ENCODE measurements at places on chromosomes 7 and 10.

GRCh38 chr7:101817471-101818286 is at the start of gene CUX1:
Gene CUX1 (plus strand): TSS chr7:101817626. CDS start chr7:101817640, 14 bp downstream.
- no peak for DNase-seq

- DNase-seq, result no peak
Observed at GRCh38 chr7:101114492-101114891, 12.4 kb upstream of the SERPINE1 start.

- no peak for DNase-seq
Observed at GRCh38 chr7:125651823-125652528, 722.4 kb upstream of the POT1 start.

GRCh38 chr7:135710417-135711138 is 17.4 kb downstream of the SLC13A4 start:
- DNase-seq, result no peak

GRCh38 chr7:147971606-147972110 is 618.9 kb upstream of the C7orf33 start:
- no peak for DNase-seq

- DNase-seq, result no peak
Observed at GRCh38 chr7:35593899-35594298, 101.0 kb downstream of the HERPUD2 start.

- DNase-seq, result peak; percentile 64
Observed at GRCh38 chr10:4947635-4948596, 15.3 kb upstream of the AKR1C1 start.

GRCh38 chr10:88211230-88211629 is 347.8 kb downstream of the PTEN start:
- DNase-seq, result no peak

DNA sequence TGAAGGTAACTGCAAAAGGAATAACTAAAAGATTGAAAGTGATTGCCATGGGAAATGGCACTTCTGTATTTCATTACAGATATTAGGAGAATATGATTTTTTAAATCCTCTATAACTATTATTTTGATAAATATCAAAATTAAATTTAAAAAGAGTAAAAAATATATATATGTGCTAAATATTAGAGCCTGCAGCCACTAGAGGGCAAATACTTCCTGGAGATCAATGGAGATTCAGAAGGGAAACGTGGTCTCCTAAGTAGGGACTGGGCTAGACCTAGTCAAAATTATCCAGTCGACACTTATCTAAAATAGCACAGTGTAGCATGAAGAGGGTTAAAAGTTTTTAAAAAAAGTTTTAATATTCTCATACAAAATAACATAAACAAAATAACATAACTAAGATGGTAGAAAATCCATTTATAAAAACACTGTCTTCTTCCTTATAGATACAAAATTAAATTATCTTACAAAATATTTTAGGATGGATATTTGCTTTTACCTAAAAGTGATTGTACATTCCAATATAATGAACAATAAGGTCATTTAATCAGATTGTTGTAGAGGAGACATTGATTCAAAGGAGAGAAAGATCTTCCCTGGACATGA is 434.3 kb downstream of the MDFIC start:
- no peak for DNase-seq

DNA sequence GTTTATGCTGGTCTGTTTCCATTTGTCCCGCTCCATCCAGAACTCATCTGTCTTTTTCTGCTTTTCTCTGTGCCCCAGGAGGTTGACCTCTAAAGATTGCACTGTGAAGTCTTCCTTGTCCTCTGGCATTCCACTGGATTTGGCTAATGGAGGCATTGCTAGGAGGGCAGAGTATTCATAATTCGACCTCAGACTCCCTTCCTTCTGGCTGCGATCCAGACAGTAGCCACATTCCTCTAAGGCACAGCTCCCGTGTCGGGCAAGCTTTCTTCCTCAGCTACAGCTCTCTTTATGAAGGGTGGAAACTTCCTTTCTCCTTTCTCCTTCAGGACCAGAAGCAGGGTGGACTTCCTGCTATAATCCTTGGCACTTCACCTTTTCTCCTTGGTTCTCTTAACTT is 175.9 kb downstream of the BAMBI start:
- DNase-seq, result no peak

GRCh38 chr7:29239638-29240037 is 45.1 kb downstream of the CHN2 start:
- no peak for DNase-seq

GRCh38 chr7:34104992-34105391 is 199.7 kb downstream of the BMPER start:
- no peak for DNase-seq

- DNase-seq, result no peak
Observed at GRCh38 chr7:148747274-148747673, 48.6 kb downstream of the CUL1 start.

- DNase-seq, result no peak
Observed at GRCh38 chr10:28774051-28774995, 97.0 kb downstream of the BAMBI start.

DNA sequence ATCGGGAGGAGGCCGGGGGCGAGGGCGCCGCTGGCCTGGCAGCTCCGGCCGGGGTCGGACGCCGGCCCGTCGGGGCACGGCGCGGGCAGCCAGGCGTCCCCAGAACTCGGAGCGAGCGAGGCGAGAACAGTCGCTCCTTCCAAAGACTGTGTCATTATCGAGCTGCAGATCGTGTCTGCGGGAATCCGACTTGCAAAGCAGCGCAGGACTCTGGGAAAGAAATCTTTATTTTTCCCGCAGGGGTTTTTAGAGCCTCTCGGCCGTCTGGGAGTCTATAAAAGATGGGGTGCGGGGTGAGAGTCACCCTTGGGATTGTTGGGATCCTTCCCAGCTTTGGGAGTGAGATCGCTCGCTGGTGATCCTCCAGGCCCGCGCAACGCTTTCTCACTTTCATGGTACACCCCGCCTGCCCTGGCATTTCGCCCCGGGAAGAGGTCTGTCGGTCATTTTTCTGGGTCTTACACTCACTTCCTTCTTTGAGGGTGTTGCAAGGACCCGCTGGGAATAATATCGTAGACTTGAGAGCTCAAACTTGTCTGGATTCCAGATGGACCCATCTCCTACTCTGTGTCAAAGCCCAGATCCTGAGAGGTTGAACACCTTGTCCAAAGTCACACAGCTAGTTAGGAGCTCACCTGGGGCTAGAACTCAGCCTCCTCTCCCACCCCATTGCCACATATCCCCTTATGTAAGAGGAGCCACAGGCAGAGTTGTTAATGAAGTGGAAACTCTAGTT is 1.0 kb downstream of the UBTD1 start:
- DNase-seq, result peak; percentile 78

GRCh38 chr10:124680675-124681074 is 63.5 kb downstream of the FAM53B start:
- no peak for DNase-seq

- peak; percentile 88 for DNase-seq
Observed at GRCh38 chr10:91409069-91409868, 875 bp upstream of the HECTD2 start.

DNA sequence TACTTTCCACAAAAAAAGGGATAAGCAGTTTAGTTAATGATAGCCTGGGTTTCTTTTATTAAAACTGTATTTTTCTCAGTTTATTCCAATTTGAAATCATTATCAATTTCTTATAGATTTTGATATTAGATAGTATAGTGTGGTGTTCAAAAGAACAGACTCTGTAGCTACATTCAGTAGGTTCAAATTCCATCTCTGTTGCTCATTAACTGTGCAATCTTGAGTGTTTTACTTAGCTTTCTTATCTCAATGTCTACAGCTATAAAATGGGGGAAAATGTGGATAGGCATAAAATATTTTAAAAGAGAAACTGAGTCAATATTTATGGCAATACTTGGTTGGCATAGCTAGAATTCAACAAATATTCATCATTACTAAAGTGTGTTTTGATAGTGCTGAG is 86.9 kb upstream of the SEMA3A start:
- no peak for DNase-seq

DNA sequence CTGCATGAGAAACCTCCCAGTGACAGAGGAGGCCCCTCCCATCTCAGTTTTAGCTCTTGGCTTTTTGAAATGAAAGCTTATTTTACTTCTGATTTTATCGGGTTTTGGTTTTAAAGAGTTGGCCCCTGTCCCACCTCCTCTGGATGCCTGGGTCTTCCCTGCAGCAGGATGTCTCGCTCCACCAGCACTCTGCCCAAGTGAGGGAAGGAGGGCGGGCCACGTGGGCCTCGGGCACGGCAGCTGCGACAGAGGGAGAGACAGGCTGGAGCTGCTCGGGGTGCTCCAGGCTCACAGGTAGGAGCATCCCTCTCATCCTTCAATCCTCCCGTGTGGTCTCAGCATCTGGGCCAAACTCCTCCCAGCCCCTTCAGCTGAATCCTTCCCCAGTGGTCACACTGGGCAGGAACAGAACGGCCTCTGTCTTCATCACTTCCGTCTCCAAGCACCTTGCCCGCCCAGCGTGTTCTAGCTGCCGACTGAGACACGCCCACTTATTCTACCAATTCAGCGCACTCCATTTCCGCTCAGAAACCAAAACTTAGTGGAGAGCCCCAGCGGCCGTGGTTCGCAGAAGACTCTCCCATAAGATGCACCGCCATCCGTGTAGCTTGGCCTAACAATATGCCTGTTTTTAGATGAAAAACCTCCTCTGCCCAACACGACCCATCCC is 222.9 kb downstream of the GLRX3 start:
- peak; percentile 31 for DNase-seq

- DNase-seq, result no peak
Observed at GRCh38 chr7:44587843-44588711, 6.0 kb upstream of the TMED4 start.

DNA sequence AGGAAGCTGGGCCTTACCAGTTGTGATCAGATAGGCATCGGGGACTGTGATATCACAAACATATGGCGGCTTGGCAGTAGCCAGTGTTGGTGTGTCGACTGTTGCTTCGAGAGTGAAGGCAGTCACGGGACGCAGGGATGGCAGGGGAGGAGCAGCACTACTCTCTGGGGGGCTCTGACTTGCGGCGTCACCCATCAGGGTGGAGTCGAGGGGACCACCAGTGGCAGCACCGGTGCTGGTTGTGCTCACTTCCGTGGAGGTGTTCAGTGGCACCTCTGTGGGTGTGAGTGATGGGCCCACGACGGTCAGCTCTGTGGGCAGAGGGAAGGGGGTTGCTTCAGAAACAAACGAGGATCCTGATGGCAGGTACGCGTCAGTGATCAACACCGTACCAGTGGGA is 64.5 kb downstream of the KIAA1549 start:
- DNase-seq, result no peak

GRCh38 chr10:15320522-15321203 is 50.4 kb downstream of the FAM171A1 start:
- DNase-seq, result no peak

GRCh38 chr10:36669615-36670352 is 455.6 kb upstream of the ANKRD30A start:
- no peak for DNase-seq

All from sciatic nerve (tissue), 2 donors.